Mesenchymal stem cell (in vitro differentiated cells and primary cell): ENCODE measurements at places on chromosomes 2 and 18.

GRCh38 chr2:159446201-159446600 is 159.7 kb upstream of the WDSUB1 start:
- no peak for DNase-seq

GRCh38 chr2:81077396-81077795 is 772.8 kb upstream of the LRRTM1 start:
- no peak for DNase-seq

DNA sequence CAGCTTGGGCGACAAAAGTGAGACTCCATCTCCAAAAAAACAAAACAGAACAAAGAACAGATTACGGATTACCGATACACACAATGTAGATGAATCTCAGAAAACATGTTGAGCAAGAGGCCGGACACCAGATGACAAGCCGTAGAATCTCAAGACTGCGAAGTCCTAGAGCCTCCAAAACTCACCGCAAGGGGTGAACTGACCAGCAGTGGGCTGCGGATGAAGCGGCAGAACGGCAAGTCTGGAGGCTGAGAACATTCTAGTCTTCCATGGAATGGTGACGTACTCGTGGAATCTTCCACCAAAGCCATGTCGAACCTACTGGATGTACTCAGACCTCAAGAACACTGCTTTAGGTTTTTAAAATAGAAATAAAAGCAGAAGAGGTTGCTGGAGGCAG is 198.8 kb downstream of the NDUFA10 start:
- no peak for DNase-seq

DNA sequence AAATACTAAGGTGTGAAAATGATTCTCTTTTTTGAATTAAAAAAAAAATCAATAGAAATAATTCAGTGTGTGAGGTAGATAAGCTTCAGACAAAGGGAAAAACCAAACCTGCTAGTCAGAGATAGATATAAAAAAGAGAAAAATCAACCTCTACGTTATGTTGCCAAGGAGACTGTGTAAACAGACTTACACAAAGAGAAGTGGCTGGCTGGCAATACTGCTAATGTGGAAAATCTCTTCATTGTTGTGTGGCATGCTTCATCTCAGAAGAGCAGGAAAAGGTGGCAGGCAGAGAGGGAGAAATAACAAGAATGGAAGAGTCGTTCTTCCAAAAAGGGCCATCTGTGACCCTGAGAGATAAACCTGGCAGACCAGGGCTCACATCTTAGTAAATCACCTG is 200.8 kb downstream of the SLC8A1 start:
- DNase-seq, result peak; percentile 38

- no peak for DNase-seq
Observed at GRCh38 chr2:173874894-173875237, 90.3 kb downstream of the SP3 start.

GRCh38 chr2:227430639-227431038 is 41.3 kb upstream of the AGFG1 start:
- no peak for DNase-seq

- no peak for DNase-seq
Observed at GRCh38 chr18:66346833-66347588, 256.9 kb downstream of the CDH19 start.

GRCh38 chr2:240604291-240604938 is 17.9 kb downstream of the CAPN10 start:
- peak; percentile 73 for DNase-seq

GRCh38 chr2:146287281-146287680 is 1557.5 kb upstream of the ACVR2A start:
- DNase-seq, result peak; percentile 2

DNA sequence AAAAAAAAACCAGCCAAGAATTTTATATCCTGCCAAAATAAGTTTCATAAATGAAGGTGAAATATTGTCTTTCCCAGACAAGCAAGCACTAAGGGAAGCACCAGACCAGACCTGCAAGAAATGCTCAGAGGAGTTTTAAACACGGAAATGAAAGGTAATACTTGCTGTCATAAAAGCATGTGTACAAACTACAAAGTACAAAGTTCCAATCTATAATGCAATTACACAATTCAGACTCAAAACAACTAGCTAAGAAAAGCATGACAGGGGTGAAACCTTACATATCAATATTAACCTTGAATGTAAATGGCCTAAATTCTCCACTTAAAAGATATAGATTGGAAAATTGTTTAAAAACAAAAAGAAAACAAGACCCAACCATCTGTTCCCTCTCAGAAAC is 45.0 kb upstream of the ASXL3 start:
- no peak for DNase-seq

- no peak for DNase-seq
Observed at GRCh38 chr2:210227290-210228088, 2.2 kb upstream of the ACADL start.

DNA sequence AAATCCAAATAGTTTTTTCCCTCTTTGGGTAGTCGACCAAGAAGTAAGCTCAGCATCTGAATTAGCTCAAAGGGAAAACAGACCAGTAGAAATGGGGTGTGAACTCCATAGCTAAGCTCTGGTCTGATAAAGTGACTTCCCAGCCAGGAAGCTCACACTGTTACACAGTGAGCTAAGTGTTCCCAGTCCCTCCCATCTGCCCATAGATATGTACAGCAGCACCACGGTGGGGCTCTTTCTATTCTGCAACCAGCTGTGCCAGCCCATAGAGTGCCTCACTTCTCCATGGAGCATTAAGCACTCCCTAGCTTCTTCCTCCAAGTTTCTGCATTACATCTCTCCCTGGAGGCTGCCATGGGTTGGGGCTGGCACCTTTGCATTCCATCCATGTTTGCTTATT is 27.6 kb upstream of the NEMP2 start:
- DNase-seq, result no peak

GRCh38 chr2:68351997-68352396 is 13.1 kb upstream of the PLEK start:
- no peak for DNase-seq

GRCh38 chr18:48803518-48803917 is 147.2 kb downstream of the SMAD7 start:
- no peak for DNase-seq

GRCh38 chr2:73984203-73984921 is at the start of gene TET3:
TET3 (plus strand) TSS chr2:73984910; CDS start chr2:73986404, 1,494 bp downstream.
- DNase-seq, result no peak

DNA sequence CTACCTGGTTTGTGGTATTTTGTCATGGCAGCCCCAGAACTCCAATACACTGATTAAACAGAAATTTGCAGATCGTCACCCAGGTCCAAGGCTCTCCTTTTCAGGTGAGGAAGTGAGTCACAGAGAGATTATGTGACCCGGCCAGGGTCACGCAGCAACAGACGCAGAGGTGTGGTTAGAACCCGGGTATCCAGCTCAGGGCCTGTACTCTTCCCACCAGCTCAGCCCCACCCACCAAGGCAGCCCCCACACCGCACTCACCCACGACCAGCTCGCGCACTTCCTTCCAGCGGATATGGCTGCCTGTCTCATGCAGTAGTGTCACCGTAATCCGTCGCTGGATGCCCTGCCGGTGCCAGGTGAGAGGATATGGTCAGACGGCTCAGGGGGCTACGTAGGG is 48.1 kb downstream of the AQP12A start:
- DNase-seq, result no peak

DNA sequence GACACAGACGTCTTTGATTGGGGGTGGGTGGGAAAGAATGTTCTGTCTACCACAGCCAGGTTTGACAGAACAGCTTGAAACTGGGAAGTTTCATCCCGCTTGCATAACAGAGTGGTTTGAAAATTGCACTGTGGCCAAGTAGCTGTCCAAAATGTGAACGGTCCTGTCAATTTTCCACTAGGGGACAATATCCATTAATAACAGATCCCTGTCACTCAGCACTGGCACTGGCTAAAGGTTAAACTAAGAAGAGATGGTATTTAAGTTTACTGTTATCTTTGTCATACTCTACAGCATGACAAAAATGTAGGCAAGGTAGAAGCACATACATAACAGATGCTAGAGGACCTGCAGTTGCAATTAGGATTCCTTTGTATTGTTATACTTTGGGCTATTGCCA is 55.6 kb upstream of the ACMSD start:
- no peak for DNase-seq

DNA sequence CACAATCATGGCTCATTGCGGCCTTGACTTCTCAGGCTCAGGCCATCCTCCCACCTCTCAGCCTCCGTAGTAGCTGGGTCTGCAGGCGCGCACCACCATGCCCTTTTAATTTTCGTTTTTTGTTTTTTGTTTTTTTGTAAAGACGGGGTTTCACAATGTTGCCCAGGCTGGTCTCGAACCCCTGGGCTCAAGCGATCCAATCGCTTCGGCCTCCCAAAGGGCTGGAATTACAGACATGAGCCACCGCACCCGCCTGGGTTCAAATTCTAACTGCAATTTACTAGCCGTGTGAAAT is 12.3 kb upstream of the DCTN1 start:
- DNase-seq, result no peak

GRCh38 chr2:127415593-127416505 is 2.4 kb upstream of the PROC start:
- peak; percentile 36 for DNase-seq
